ENCODE measurements at places on chromosomes 11 and 22. TPM values are rescaled to one million over a fixed set of nuclear protein-coding genes. Genes with fewer than 3 reads are reported as not detected.

SRPRA gene
- 124 TPM for total RNA-seq

OR4D5 gene
- total RNA-seq, result not detected

FLRT1 gene
- total RNA-seq, result not detected

CRYBA4 gene
- total RNA-seq, result 0.29 TPM

PNPLA3 gene
- 11.1 TPM for total RNA-seq

CTSW gene
- 0.29 TPM for total RNA-seq

VPS51 gene
- 86.9 TPM for total RNA-seq
